ENCODE measurements at places on chromosomes 7 and 10.

DNA sequence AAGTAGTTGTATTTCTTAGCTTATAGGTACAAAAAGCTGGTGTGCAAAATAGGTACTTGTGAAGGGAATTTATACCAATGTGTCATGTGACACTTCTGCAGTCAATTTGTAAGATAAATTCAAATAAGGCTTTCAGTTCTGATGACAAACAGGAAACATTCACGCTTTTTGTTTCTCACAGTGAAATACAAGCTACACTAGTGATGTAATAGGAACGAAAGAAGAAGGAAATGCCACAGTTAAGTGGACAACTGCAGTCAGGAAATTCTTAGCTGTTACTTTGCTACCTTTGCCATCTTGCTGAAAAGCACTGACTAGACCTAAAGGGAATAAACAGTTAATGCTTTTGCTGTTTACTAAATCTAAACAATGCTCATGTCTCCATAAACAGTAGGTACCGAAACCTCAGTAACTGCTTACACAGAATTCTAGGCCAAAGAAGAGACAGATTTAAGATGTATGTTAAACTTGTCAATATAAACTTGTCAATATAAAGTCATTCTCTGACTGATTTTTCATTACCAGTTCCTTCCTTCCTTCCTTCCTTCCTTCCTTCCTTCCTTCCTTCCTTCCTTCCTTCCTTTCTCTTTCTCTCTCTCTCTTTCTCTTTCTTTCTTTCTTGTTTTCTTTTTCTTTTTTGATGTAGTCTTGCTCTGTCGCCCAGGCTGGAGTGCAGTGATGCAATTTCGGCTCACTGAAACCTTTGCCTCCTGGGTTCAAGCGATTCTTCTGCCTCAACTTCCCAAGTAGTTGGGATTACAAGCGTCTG, 10.1 kb downstream of the OTUD1 start:
- DNase-seq = peak; percentile 70

- DNase-seq = no peak
Measured at GRCh38 chr7:94630855-94631254, 25.1 kb downstream of the SGCE start.

GRCh38 chr7:94683066-94683465, 27.1 kb upstream of the SGCE start:
- no peak for DNase-seq

- no peak for DNase-seq
Measured at GRCh38 chr10:72315054-72315453, 39.7 kb downstream of the DNAJB12 start.

DNA sequence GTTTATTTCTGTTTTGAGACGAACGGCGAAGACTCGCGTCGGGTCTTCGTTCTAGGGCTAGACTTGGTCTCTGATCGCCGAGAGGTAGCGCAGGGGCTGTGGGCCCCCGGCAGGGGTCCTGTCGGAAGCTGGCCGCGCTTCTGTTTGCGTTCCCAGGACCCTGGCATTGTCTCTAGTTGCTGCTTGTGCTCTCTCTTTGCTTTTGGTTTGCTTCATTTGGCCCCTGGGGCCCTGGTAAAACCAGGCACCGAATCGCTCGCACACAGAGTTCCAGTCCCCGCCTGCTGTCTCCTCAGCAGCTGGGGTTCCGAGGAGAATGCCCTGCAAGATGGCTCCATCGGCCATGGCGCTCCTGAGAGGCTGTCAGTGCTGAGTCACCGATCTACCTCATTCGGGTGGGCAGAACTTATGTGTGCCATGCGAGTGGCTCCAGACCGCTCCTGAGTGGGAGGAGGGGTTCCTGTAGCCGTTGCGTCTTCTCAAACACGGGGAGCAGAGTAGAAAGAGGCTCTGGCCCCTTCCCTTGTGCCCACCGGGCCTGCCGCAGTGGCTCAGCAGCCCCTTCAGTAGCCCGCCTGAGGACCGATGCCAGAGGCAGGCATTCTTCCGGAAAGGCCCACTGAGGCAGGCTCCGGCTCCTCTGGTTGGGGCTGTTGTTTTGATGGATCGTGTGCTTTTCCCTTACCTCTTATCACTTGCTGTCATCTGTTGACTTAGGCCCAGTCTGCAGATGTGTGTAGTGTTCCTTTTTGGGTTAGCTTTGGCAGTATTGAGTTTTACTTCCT, 826 bp downstream of the CHPF2 start:
- peak; percentile 72 for DNase-seq

- DNase-seq = no peak
Measured at GRCh38 chr10:68628576-68629127, 68.5 kb downstream of the TET1 start.

DNA sequence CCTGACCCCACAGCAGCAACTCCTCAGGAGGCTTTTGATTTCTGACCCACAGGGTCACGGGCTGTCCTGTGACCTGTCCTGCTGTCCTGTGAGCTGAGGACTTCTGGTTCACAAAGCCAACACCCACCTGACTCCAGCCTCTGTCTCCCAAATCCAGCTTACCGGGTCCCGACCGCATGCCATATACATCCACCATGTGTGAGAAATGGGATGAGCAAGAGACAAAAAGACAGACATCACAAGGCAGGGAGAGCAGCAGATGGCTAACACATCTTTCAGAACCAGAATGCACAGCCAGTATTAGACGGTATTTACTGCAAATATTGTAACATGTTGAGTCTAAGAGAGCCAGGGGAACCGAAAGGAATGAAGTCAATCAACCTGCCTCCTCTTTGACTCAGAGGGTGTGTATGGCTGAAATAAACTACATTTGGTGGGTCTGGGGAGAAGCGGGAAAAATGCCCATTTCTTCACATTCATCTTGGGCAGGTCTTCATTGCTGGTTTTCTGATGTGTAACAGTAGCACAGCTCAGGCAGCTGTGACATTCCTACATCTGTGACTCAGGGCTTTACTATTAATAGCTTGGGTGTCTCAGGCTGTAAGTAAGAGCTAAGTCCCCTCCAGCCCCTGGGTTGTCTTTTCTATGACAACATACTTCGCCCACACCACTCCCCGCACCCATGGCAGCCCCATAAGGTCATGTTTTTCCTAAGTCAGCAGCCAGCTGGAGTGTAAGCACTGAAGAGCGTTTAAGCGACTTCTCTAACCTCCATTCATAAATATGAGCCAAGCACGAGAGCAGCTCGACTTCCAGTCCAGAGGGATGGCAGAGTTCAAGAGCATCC, 25.0 kb downstream of the ABLIM1 start:
- DNase-seq = peak; percentile 41

GRCh38 chr7:157612664-157613561, 276.1 kb downstream of the DNAJB6 start:
- peak; percentile 83 for DNase-seq

DNA sequence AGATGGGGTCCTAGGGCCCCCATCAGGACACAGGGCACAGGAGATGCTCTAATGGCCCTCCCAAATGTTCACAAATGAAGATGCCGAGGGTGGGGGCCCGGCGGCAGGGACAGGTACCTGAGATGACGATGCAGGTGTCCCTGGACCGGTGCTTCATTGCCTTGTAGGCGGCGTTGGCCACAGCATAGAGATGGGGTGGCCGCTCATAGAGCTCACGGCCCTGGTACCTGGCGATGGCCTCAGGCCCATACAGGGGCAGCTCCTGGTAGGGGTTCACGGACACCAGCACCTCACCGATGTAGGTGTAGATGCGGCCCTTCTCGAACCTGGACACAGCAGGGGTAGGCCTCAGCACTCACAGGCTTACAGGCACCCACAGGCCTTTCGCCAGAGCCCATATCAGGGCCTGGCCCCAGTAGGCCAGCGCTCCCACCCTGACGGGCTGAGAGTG, 2.0 kb downstream of the MYO1G start:
- no peak for DNase-seq

DNA sequence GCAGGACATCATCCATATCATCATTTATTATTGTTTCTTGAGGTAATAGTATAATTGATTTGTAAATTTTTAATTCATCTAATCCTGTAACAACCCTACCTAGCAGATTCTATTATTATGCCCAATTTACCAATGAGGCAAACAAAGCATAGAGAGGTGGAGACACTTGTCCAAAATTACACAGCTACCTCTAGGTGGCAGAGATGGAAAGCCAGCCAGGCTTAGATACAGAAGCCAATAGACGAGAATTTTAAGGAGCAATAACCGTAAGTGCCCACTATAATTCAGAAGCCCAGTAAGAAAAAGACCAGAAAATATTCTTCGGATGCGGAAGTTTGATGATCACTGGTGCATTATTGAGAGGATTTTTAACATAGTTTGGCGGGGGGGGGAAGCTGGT, 54.0 kb downstream of the ANK3 start:
- DNase-seq = no peak

GRCh38 chr10:76270464-76270863, 839.0 kb downstream of the LRMDA start:
- no peak for DNase-seq
